ENCODE measurements at places on chromosomes 3 and 15.

GRCh38 chr15:72503147-72503546 lies 29.0 kb downstream of the ARIH1 start:
- no peak for DNase-seq

GRCh38 chr3:154191520-154191919 lies 70.3 kb downstream of the ARHGEF26 start:
- DNase-seq: no peak

DNA sequence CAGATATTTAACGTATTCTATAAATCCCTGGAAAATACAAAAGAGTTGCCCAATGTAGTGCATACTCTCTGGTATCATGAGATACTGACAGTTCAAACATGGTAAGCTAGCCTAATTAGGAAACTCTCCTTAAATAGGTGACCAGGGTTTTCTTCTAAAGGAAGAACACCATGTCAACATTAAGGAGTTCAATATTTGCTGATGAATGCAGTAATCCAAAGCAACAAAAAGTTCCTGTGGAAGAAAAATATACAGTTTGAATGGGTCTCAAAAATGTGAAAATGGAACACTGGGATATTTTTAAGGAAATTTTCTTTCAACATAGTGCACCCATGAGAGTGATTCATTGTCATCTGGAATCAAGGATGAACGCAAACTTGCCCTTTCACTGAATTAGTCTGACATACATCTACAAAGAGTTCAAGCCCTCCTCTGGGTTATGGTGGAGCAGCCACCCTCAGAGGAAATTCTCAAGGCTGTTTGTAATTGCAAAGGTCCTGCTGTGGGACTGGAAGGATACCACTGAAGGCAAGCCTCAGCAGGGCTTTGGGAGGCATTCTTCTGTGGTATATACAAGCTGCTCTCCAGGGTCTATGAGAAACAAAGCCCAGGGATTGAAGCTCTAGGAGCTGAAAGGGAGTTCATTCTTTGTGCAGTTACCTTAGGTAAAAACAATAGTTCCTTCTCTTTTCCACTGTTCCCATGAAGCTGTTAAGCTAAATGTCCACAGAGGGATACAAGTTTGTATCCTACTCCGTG lies 700.3 kb downstream of the TUSC7 start:
- no peak for DNase-seq

DNA sequence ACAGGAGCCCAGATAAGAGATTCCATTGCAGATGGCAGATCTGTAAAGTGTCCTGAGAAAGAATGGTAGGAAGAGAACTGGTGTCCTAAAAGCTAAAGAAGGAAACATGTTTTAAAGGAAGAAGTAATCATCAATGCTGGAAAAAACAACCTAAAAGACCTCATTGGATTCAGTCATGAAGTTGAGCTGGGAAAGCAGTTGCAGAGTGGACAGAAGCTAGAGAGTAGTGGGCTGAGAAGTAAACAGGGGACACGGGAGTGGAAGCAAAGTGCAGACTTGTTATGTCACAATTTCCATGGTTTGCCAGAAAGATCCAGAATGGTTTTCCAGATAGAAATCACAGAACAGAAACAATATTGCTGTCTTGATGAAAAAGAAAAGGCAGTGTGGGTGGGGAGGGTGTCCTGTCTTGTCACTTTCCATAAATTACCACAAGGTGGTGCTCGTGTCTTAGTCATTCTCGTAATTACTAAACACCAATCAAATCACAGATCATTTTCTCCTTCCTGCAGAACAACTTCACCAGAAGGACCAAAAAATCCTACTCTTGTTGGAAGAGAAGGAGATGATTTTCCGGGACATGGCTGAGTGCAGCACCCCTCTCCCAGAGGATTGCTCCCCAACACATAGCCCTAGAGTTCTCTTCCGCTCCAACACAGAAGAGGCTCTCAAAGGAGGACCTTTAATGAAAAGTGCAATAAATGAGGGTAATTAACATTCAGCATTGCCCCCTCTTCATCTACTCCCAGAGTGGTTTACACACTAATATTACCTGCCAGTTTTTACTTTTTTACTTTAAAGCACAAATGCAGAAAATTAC lies 64.5 kb downstream of the KLHL25 start:
- DNase-seq: no peak

GRCh38 chr3:161412123-161412522 lies 40.8 kb upstream of the SPTSSB start:
- DNase-seq: no peak

DNA sequence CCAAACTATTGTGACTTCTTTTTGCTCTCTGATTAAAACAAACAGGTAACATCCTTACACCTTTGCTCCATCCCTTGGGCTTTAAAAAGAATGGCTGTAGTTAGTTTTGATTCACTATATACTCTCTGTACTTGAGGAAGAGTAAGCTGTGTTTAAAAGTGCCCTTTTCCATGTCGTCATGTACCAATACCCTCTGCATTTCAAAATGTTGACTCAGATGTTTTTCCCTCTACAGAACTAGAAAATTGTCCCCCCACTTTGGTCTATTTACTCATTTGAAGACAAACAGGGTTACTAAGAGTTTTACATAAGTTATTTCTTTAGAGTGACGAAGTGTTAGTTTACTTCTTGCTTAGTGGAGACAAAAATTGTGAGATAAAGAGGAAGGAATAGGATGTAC lies 62.7 kb downstream of the TASOR start:
- DNase-seq: no peak

GRCh38 chr3:34725774-34726173 lies 913.6 kb upstream of the ARPP21 start:
- DNase-seq: no peak

- no peak for DNase-seq
Measured at GRCh38 chr3:176926688-176927087, 270.6 kb downstream of the TBL1XR1 start.

GRCh38 chr15:80501476-80501875 lies 97.3 kb downstream of the ARNT2 start:
- DNase-seq: no peak

GRCh38 chr3:19149368-19149767 lies 1.1 kb downstream of the KCNH8 start:
- no peak for DNase-seq

- no peak for DNase-seq
Measured at GRCh38 chr3:58539626-58540025, 2.6 kb upstream of the ACOX2 start.

GRCh38 chr15:60546744-60547143 lies 67.8 kb upstream of the ICE2 start:
- DNase-seq: no peak

DNA sequence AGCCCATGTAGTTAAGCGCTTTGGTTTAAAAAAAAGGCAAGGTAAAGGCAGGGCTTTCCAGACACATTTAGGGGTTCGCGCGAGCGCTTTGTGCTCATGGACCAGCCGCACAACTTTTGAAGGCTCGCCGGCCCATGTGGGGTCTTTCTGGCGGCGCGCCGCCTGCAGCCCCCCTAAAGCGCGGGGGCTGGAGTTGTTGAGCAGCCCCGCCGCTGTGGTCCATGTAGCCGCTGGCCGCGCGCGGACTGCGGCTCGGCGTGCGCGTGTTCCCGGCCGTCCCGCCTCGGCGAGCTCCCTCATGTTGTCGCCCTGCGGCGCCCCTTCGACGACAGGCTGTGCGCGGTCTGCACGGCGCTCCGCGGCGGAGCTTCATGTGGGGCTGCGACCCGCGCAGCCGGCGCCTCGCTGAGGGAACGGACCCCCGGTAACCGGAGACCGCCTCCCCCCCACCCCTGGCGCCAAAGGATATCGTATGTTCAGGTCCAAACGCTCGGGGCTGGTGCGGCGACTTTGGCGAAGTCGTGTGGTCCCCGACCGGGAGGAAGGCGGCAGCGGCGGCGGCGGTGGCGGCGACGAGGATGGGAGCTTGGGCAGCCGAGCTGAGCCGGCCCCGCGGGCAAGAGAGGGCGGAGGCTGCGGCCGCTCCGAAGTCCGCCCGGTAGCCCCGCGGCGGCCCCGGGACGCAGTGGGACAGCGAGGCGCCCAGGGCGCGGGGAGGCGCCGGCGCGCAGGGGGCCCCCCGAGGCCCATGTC lies 927 bp downstream of the SMAD6 start:
- no peak for DNase-seq
